ENCODE measurements at places on chromosomes 4 and X. TPM values are rescaled to one million over a fixed set of nuclear protein-coding genes. Genes with fewer than 3 reads are reported as not detected.

- no peak for DNase-seq
These were observed 29.8 kb upstream of the RELL1 start for GRCh38 chr4:37715889-37716402.

Gene RAB39B
- 47.7 TPM for total RNA-seq

Gene HMGB3
- total RNA-seq: 64.2 TPM

Gene PPARGC1A
- total RNA-seq: 2.0 TPM

Data from NCI-H460 (cell line).